ENCODE measurements at places on chromosomes 11 and 22.

- no peak for DNase-seq
Observed at GRCh38 chr11:81707881-81708280, 1025.8 kb downstream of the FAM181B start.

- DNase-seq: no peak
Observed at GRCh38 chr11:83035070-83035854, 36.4 kb downstream of the RAB30 start.

GRCh38 chr22:20138417-20138738 is 6.8 kb downstream of the ZDHHC8 start:
- DNase-seq: no peak

GRCh38 chr11:5593146-5593545 is 3.3 kb upstream of the TRIM6 start:
- no peak for DNase-seq
